A172 (cell line): ENCODE measurements at places on chromosomes 11 and 22. TPM values are rescaled to one million over a fixed set of nuclear protein-coding genes. Genes with fewer than 3 reads are reported as not detected.

The APBB1 gene
- total RNA-seq, result 58.4 and 63.3 TPM in 2 replicates

The MAP6 gene
- 8.9 and 10.6 TPM in 2 replicates for total RNA-seq

The IL18 gene
- 32.4 and 68.3 TPM in 2 replicates for total RNA-seq

The STK33 gene
- total RNA-seq, result 17.2 and 31.3 TPM in 2 replicates

The OR4A47 gene
- not detected in 2 replicates for total RNA-seq

The CASP4 gene
- total RNA-seq, result 64.9 and 89.0 TPM in 2 replicates

The PPP2R1B gene
- total RNA-seq, result 32.1 and 34.4 TPM in 2 replicates

The ANGPTL5 gene
- total RNA-seq, result not detected in 2 replicates

The TRIM29 gene
- 3.0 and 10.2 TPM in 2 replicates for total RNA-seq

The NXPE2 gene
- total RNA-seq, result not detected in 2 replicates

The SUSD2 gene
- 1.1 and 2.6 TPM in 2 replicates for total RNA-seq

The LARGE2 gene
- total RNA-seq, result not detected in 2 replicates

DNA sequence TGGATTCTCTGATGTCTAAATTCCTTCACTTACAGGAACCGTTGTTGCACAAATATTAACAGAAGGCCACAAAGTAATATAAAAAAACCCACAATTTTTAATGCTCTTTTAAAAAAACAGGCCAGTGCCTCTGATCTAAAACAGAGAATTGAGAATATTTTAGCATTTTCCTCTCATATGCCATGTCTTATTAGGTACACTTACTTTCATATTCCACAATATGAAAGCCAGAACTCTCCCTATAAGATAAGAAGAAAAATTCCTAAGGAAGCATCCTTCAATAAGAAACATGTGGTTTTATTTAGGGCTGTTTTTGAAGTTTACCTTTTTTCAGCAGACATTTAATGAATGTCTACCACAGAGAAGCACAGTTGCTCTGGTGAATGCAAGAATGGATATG is 214.5 kb downstream of the FAT3 start:
- no peak for DNase-seq

DNA sequence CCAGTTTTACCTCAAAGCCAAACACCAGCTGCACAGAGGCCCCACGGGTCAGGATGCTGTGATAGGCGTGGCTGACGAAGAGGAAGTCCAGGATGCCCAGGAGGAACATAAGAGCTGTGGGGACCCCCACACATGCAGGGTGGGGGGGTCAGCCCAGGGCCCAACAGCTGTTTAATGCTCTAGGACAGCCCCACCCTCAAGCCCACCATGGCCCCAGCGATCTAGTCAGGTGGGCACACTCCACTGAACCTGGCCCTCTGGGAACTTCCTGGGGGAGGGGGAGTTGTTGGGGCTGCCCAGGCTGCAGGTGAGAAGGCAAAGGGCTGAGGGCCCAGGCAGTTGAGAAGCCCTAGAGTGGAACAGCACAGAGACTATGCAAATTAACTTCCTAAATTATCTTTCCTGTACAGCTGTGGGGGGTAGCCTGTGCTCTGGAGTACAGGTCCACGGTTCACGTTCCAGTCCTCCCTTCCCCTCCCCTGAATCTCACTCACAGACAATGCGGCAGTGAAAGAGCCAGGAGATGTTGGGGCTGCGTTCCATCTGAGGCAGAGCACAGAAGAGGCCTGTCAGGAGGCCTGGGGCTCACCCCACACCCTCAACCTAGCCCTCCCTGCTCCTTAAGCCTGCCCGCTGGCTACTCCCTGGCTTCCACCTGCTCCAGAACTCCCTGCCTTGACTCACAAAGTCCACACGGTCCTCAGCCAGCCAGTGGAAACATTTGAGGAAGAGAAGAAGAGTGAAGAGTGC is 1.9 kb downstream of the SYVN1 start:
- DNase-seq, result no peak

- DNase-seq, result no peak
Measured at GRCh38 chr11:44072757-44073658, 6.9 kb downstream of the ACCS start.

GRCh38 chr11:112004389-112004788 is 20.8 kb upstream of the DLAT start:
- DNase-seq, result no peak

GRCh38 chr22:20106205-20106848 is 9.6 kb upstream of the RANBP1 start:
- no peak for DNase-seq

DNA sequence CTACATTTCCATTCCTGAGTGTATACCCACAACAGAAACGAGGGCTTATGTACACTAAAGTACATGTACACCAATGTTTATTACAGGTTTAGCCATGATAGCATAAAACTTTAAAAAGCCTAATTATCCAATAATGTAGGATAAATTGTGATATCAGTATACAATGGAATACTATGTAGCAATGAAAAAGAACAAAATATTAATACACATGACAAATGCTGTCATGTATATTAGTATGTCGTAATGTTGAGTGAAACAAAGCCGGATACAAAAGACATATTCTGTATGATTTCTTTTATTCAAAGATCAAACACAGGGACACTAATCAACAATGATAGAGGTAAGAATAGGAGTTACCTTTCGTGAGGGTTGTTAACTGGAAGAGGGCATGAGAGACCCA is 2.7 kb downstream of the SAA4 start:
- no peak for DNase-seq

GRCh38 chr11:117199053-117199915 is at the start of gene TAGLN:
TSS of gene TAGLN (plus strand) at chr11:117199370. CDS start at chr11:117203014, 3,644 bp downstream.
- DNase-seq, result peak; percentile 61

DNA sequence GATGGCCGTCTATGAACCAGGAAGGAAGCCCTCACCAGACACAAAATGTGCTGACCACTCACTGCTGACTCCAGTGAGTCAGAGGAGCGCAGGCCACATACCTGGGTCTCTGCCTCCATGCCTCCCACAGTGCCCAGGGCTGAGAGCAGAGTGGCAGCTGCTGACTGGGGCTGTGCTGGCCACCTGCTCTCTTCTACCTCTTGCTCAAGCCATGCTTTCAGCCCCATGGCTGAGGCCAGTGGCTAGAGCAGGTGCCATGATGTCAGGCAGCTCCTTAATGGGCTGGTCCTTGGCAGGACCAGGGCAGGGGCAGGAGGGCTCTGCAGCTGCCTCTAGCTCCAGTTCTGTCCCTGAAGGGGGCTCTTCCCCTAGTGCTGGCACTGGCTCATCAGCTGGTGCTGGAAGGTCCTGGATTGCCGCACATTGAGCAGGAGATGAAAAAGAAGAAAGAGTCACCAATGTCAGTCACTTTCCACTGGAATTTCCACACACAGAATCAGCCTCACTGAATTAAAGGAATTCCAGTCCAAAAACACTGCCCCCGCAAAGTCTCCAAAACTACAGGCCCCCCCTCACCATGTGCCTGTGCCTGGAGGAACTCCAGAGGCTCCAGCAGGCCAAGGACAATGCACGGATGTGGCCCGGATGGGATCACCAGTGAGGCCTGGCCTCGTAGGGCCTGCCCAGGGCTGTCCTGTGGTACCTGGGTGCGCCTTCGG is 86.4 kb downstream of the GGTLC2 start:
- DNase-seq, result no peak

DNA sequence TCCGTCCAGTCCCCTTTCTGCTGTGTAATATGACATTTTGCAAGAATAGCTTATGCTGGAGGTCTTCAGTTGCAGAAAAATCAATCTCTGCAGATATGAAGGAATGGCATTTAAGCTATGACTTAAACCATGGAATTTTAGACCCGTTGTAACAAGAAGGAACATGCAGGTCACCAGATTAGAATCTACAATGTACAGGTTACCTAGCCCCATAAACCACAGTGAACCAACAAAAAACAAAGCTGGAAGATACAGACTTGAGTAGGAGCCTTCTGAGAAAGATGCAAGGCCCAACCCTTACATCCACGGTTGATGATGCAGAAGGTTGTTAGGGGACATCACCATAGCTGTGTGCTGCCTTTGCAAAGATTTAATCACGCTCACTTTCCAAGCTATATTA is 132.5 kb downstream of the WT1 start:
- DNase-seq, result no peak

- DNase-seq, result no peak
Measured at GRCh38 chr11:6474806-6475500, 1.2 kb upstream of the TRIM3 start.

GRCh38 chr11:84413549-84413948 is 1127.4 kb upstream of the CCDC90B start:
- no peak for DNase-seq

DNA sequence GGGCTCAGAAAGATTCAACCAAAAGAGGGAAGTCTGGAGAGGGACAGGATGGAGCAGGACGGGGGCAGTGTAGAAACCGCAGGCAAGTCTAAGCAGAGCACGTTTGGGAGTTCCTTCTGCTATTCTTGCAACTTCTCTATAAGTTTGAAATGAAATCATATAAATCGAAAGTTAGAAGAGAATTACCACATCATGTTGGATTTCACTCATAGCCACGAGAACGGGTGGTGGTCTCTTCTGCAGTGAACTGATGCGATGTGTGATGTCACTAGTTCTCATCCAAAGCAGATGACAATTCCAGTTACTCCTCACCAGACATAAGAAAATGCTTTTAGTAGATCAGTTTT is 36.0 kb downstream of the KCNQ1 start:
- no peak for DNase-seq

DNA sequence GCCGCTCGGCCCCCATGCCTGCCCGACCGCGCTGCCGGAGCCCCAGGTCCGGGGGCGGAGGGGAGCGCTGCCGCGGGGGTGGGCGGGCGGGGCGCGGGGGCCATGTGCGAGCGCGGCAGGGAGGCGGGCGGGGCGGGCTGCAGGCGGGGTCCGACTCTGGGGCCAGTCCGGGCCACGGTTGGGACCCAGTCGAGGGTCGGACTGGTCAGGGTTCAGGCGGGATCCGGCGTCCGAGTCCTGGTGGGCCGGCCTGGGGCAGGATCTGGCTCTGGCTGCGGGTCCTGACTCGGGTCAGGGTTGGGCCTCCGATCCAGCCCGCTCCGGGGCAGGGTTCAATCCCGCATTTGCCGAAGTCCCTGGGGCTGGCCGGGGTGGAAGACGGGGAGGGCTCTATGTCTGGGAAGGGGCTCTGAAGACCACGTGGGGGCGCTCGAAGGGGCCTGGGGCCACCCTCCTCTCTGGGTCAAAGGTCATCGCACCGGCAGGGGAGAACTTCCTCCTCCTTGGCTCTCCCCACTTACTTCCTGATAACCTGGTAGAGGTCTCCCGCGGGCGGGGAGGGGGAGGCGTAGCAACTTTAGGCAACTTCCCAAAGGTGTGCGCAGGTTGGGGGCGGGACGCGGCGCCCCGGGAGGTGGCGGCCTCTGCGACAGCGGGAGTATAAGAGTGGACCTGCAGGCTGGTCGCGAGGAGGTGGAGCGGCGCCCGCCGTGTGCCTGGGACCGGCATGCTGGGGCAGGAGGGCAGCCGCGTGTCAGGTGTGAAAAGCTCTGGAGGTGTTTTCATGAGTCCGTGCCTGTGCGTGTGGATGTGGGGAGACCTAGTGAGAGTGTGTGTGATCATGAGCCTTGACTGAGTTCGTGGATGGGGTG is 603 bp downstream of the ESRRA start:
- no peak for DNase-seq

DNA sequence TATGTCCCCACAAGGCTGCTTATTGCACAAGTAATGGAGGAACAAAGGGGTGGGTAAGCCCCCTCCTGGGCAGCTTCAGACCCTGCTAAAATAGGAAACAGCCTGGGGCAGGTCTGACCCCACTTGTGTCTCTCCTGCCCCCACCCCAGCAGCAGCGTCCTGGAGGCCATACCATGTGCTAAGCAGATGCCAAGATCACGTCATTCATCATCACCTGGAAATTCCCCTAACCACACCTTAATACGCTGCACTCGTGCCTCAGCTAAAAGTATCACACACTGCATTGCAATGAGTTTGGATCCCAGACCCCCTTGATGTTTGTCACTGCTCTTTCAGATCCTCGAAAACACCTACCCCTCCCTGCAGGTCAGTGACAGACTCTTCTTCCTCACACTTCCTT is 27.8 kb upstream of the GGTLC2 start:
- peak; percentile 28 for DNase-seq

GRCh38 chr11:37450613-37451012 is 852.6 kb upstream of the RAG2 start:
- no peak for DNase-seq

DNA sequence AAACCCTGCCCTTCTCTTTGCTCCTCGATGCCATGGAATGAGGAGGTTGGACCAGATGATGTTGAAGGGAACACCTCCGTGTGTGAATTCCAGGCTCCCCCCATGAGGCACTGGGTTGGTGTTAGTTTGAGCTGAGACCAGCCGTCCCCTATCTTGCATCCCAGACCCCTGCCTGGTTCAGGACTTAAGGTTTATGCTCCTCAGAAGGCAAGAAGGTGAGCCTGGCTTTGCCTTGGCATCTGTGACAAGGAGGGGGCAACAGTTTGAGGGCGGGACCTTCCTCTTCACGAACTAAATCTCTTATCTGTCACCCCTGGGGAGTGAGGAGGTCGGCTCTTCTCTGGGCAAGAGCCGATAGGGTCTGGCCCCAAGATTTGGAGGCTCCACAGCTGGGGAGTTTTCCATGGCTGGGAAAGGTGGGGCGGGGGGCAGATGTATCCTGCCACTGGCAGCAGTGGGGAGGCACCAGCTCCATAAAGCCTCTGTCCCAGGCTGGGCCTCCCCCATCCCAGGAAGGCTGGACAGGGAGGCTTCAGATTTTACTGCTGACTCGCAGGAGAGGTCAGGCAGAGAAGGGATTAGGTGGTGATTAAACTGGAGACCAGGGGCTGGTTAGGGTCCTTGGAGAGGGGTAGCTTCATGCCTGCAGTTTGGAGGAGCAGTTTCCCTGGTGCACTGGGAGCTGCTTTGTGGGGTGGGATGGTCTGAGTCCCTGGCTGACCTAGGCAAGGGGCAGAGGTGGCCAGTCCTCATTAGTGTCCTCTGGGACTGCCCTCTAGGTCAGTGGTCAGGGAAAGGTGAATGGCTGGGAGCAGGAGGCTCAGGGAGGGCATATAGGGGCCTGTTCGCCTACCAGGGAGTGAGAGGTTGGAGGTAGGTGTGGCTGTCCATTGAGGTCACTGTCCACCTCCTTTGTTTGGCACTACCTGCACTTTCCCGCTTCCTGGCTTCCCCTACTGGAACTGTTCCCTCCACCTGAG is 1.1 kb downstream of the SEC14L2 start:
- DNase-seq, result no peak

DNA sequence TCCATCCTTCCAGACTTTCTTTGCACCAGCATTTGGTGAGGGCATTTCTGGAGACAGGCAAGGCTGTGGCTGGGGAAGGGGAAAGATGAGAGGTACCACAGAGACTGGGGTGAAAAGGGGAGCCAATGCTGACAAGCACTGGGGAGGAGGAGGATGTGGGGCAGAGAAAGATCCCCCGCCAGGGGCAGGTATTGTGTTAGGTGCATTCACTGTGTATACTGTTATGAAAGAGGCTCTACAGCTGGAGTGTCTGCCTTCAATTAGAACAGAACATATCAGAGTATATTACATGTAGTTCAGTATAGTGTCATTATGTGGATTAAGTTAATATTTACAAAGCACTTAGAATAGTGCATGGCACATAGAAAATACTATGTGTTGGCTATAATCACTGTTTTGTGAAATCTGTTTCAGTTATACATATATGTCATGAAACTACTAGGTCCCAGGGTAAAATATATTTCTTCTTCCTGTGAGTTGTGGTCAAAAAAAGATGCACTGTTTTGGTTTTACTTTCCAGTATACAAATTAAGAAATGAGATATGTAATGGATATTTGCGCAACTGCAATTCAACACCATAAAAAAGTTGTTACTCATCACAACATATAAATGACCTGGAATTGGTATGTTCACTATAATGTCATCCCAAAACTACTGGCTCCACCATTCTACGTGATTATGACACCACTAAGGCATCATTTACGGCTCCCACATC is 8.4 kb downstream of the MSANTD2 start:
- no peak for DNase-seq
